ENCODE measurements at places on chromosomes 16 and 17.

DNA sequence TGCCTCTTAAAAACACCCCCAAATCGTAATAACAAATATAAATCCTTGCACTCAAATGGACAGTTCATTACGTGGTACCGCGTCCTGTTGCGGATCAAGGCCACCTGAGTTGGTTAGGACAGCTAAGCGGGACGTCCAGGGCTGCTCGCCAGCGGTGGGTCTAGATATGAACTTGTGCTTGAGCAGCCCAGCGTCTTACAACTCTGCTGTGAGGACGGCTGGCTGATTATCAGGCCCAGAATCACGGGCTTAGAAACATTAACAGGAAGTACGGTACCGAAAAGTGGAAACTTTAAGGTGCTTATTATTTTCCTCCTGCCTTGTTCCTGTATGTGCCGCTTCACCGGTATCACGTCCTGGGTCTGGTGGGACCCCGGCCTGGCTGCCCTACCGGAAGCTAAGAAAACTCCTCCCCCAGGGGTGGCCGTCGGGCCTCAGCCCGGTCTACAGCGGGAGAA lies 832 bp upstream of the SRRM2 start:
- DNase-seq: peak; percentile 41

DNA sequence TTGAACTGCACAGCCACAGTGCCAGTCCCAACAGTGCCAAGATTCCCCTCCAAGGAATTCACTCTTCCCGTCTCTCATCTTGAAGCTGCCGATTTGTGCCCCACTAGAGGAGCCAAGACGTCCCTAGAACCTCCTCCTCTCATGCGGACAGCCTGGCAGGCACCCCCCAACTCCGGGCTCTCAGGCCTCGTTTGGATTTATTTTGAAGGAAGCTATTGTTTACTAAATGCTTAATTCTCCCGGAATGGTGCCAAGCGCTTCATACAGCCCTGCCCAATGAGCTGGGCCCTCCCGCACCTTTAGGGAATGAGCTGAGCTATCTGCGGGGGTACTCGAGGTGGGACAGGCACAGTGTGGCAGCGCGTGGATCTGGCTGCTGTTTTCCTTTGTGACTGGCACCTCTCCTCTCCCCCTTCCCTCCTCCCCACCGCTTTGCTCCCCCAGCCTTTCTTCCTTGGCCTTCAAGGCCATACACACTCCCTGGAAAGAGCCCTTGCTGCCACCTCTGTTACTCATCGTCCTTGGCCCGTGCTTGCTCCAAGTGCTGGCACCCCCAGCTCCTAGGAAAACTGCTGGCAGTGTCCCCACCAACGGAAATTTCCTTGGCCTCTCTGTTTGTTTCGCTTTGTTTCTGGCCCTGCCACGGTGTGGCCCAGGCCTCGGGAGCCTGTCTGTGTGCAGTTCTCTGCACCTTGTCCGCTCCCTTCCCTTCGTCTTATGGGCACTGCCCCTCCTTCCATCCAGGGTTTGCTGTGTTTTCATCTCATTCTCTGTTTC lies 49.9 kb upstream of the CDR2 start:
- DNase-seq: peak; percentile 34

DNA sequence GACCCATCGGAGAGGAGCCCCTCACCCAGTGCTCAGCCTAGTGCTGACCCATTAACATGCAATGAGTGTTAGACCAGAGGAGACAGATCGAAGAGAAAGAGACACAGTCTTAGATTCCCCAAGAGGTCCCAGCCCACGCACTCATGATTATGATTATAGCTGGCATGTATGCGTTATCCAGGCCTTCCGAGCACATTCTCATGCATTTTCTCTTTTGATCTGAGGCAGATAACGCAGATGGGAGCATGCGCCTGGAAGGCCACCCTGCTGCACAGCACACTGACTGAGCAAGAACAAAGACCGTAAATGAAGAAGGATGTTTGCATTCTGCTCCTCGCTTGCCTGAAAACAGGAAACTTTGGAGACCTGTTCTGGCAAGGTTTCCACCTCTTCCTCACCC lies 232.7 kb downstream of the SOX9 start:
- DNase-seq: no peak

DNA sequence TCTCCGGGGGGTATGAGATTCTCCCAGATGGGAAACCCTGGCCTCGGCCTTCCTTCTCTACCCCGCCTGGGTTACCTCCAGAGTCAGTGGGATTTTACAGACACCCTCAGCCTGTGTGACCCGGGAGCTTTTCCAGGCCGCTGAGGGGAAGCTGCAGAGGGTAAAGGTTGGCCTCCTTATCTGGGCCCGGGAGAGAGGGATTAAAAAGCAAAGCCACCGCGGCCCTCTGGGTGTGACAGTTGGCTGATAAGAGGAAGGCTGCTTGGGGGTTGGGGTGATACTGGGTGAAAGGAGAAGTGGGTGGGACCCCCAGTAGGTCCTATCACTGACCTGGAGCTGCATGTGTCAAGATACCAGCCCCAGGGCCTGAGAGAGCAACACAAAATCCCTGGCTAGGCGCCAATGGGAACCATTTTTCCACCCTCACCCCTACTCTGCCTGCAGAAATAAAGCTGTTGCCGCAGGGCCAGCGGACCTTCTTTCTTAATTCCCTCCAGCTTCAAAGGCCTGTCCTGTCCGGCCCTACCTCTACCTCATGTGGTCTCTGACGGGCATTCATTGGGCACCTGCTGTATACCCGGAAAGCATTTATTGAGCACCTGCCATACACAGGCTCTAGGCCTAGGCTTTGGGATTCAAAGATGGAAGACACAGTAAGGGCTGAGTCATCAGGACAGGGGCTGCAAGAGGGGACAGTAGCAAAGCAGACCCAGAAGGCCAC lies 77.6 kb upstream of the GSE1 start:
- no peak for DNase-seq

DNA sequence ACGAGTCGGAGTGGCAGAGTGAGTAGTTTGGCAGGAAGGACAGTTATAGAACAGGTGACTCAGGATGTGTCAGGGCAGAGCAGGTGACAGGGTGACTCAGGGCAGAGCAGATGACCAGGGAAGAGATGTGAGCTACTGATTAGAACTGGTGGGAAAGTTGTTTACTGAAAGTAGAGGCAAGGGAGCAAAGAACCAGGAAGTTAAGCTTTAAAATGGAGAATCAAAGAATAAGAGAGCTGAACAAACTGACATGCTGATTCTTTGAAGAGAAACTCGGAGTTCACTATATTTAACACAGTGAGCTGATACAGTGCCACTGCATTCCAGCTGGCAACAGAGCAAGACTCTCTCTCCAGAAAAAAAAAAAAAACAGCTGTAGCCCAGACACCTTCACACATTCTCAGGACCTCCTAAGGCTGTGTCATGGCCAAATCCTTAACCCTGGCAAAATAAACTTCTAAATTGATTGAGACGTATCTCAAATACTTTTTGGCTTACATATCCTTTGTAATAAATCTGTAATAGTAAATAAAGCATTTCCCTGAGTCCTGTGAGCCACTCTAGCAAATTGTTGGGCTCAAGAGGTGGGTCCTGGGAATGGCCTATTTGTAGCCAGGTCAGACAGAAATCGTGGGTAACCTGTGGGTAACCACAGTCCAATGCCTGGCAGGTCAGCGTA lies 12.3 kb upstream of the UBE2I start:
- DNase-seq: no peak

DNA sequence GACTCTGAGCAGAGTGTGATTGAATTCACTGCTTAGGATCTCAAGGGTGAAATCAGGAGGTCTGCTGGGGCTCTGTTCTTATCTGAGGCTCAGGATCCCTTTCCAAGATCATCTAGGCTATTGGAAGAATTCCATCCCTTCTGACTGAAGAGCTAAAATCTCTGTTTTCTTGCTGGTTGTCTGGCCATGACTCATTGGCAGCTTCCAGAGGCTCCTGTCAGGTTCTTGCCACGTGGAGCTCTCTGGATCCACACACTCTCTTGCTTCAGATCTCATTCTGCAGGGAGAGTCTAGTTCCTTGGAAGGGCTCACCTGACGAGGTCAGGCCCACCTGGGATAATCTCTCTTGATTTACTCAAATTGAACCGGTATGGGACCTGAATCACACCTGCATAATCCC lies 930.7 kb downstream of the CDH8 start:
- no peak for DNase-seq

DNA sequence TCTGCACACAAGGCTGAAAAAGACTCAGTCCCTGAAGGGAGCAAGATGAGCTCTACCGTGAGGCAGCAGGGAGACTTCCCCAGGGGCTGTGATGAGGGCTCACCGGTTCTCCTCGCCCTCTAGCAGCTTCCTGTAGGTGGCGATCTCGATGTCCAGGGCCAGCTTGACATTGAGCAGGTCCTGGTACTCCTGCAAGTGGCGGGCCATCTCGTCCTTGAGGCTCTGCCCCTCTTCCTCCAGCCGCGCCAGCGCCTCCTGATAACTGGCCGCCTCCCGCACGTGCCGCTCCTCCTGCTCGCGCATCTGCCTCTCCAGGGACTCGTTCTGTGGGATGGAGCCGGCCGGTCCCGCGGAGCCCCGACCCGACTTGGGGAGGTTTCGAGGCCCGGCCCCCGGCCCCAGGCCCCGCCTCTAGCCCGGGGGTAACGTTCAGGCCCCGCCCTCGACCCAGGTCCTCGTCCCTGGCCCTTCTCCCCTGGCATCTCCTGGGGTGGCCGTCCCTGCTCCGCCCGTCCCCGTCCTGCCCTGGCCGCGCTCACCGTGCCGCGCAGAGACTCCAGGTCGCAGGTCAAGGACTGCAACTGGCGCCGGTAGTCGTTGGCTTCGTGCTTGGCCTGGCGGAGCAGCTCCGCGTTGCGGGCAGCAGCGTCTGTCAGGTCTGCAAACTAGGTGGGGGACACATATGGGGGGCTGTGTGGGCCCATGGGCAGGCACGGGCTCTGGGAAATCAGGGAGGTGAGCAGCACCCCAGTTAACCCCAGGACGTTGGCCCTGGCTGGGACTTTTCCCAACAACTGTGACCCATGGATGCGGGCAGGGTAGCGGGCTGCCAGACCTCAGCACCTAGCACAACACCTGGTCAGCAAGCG lies 3.9 kb downstream of the GFAP start:
- no peak for DNase-seq

GRCh38 chr17:47981462-47981861 lies 10.5 kb downstream of the CDK5RAP3 start:
- DNase-seq: no peak

DNA sequence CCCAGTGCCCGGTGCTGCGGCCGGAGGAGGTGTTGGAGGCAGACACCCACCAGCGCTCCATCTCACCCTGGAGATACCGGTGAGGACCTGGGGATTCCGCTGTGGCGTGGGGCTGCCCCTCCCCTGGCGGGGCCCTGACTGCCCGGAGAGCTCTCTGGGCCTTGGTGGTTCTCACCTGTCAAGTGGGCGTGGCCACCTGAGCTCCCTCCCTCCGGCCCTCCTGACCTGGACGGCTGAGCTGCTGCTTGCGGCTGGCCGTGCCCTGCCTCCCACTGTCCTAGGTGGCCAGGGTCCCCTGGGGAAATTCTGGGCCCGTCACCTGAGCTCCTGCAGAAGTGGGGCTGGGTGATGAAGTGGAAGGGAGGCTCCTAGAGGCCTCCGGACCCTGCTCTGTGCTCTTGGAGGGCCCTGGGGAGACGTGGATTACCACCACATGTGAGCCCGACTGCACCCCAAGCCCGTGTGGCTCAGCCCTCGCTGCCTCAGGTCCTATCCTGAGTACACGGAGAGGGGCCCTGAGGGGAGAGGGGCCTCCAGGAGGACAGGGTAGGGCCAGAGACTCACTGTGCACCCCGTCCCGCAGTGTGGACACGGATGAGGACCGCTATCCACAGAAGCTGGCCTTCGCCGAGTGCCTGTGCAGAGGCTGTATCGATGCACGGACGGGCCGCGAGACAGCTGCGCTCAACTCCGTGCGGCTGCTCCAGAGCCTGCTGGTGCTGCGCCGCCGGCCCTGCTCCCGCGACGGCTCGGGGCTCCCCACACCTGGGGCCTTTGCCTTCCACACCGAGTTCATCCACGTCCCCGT lies 1.1 kb downstream of the IL17C start:
- no peak for DNase-seq

GRCh38 chr16:73037331-73037745 lies 10.6 kb downstream of the ZFHX3 start:
- no peak for DNase-seq

- no peak for DNase-seq
These were observed 6.0 kb downstream of the MXRA7 start for GRCh38 chr17:76704805-76705204.

- DNase-seq: no peak
These were observed 24.2 kb downstream of the GPRC5B start for GRCh38 chr16:19860166-19861041.

DNA sequence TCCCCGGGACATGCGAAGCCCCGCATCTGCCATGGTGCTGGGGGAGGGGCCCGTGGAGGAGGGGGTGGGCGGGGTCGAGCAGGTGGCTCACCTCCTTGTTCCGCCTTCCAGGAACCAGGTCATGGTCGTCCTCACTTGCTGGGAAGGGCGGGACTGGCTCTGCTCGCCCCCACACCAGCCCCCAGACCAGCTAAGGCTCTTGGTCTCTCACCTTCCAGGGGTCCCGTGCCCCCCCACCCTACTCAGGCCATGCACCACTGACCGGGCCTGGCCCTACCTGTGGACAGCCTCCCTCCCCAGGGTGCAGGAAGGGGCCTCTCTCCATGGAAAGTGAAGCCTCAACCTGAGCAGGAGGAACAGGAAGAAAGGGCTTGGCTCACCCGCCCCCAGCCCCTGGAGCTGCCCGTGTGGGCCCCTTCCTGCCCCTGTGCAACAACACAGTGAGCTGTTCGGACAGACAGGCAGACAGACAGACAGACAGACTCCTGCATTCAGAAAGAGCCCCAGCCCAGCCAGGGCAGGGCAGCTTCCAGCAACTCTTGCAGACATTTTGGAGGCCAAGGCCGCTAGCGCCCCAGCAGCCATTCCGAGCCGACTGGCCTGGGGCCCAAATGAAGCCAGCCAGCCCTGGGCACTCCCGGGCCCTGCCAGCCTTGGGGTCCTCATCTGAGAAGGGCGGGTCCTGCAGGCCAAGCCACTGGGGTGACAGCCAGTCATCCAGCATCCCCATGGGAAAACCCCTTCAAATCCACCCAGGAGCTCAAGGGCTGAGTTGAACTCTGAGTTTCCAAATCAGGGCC lies 8.1 kb upstream of the KREMEN2 start:
- DNase-seq: no peak

DNA sequence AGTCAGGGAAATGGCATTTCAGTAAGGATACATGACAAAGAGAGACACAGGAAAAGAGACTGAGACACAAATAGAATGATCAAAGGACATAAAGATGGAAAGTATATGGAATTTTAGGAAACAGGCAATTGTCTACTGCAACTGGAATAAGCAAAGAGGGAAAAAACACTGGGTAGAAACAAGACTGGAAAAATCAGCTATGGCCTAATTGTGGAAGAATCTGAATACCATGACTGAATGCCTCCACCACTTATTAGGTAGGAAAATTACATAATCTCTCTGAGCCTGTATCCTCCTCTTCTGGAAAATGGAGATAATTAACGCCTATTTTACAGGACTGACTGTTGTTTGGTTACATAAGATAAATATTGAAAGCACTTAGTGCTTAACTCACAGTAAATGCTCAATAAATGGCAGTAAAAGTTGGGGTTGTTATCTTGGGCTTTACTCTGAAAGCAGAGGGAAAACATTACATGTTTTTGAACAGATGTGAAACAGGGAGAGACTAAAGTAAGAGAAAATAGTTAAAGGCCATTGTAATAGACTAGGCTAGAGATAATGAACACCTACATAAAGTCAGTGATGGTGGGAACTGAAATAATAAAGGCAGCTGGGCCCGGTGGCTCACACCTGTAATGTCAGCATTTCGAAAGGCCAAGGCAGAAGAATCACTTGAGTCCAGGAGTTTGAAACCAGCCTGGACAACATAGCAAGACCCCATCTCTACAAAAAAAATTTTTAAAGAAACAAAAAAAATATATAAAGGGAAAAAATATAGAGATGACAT lies 63.5 kb upstream of the C17orf78 start:
- DNase-seq: no peak

GRCh38 chr16:86566601-86566965 lies at the start of gene FOXC2:
Gene FOXC2 (plus strand): TSS chr16:86566829. CDS start chr16:86567336, 507 bp downstream.
- DNase-seq: no peak
